Stimulated activated CD8-positive, alpha-beta memory T cell treated with anti-CD3 and anti-CD28 coated beads, Interleukin-7, amount 100 ng/mL, for 4 hours (primary cell): ENCODE measurements at places on chromosomes 2 and 18.

DNA sequence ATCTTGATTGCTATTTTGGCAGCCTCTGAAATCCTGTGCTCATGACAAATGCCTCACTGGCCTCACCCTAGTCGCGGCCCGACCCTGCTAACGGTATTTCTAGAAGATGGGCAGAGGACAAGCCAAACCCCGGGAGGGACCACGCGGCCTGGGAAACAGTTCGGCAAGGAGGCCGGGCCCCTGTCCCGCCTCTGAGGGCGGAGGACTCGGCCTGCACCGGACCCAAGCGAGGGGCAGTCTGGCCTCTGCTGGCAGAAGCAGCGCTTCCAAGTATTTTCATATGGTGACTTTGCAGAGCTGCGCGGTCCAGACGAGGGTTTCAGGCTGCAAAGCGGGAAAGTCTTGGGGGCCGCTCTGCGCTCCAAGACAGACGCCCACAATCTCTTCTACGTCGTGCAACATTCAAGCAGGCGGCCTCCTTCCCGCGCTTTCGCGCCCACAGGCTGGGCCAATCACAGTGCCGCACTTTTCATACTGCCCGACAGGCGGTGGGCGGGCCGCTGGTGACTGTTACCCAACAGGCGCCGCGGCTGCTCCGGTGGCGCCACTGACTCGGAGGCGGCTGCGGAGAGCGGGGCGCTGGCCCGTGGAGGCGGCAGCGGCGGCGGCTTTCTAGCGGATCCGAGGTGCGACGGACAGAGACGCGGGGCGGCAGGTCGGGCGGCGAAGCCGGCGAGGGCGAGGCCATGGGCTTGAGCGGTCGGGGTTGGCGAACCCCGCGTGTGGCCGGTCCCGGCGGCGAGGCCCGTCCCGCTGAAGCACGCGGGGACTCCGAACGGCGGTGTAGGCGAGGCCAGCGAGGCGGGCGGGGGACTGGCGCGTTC is at the start of gene RBM44:
Gene RBM44 (plus strand): TSS at position 544 of the 824 bp plus-strand sequence. CDS start 14,831 bp downstream, outside the sequence.
- DNase-seq = no peak

GRCh38 chr2:65057391-65058052 is 1.3 kb downstream of the CEP68 start:
- peak; percentile 55 for DNase-seq

- no peak for DNase-seq
Observed at GRCh38 chr2:30250421-30250820, 19.1 kb downstream of the LBH start.

DNA sequence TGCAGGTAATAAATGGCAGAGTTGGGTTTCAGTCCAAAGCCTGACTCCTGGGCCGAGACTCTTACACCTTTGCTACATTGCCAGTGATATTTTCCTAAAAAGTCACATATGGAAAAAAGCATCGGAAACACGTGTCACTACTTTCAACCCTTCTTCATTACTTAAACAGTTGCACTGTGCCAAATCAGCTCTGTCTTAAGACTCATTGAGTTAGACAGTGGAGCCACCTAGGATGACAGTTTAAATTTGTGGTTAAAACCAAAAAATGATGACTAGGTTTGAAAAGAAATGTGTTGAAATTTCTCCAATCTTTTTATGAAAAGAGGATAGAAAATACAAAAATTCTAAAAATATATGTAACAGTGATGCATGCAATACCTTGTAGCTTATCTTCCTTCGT is 97.5 kb downstream of the TMEM247 start:
- DNase-seq = no peak

- no peak for DNase-seq
Observed at GRCh38 chr18:49581371-49581770, 19.5 kb downstream of the LIPG start.

DNA sequence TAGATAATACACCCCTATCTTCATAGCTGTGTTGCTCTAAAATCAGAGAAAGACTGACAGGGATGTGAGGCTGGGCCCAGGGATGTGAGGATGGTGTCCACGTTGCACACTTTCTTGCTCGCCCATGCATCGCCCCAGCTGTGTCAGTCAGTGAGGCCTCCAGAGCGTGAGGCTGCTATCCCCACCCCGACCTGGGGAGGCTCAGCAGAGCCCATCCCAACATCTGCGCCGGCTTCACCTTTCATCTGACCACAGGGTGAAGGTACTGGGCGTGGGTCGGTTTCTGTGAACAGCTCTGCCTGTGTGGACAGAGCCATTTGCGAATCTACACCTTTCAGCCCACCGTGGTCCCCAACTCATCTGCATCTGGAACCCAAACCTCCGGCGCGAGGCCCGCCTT is 255.7 kb downstream of the HDAC4 start:
- DNase-seq = no peak
